ENCODE measurements at places on chromosomes 12 and 14. TPM values are rescaled to one million over a fixed set of nuclear protein-coding genes. Genes with fewer than 3 reads are reported as not detected.

DTX1 gene
- total RNA-seq = 9.0 TPM

SERPINA1 gene
- total RNA-seq = 11.1 TPM

PTPRB gene
- 13.1 TPM for total RNA-seq

DPPA3 gene
- total RNA-seq = not detected

- DNase-seq = no peak
Measured at GRCh38 chr12:132827763-132828703, 636 bp downstream of the GOLGA3 start.

DNA sequence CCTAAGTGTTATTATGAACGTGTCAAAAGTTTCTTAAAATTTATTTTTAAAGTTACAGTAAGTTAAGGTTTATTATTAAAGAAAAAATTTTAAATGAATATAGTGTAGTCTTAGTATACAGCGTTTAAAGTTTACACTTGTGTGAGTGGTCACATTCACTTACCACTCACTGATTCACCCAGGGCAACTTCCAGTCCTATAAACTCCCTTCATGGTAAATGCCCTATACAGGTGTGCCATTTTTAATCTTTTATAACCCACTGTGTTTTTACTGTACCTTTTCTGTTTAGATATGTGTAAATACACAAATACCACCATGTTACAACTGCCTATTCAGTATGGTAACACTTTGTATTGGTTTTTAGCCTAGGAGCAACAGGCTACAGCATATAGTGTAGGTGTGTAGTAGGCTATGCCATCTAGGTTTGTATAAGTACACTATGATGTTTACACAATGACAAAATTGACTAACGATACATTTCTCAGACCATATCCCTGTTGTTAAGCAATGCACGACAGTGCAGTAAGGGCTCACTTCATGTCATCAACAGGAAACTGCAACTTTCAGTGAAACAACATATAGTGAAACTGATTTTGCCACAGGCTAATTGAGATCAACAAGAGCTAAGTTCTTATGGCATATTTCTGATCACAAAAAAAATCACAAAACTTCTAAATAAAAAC is 112.0 kb upstream of the TMCC3 start:
- DNase-seq = no peak

DNA sequence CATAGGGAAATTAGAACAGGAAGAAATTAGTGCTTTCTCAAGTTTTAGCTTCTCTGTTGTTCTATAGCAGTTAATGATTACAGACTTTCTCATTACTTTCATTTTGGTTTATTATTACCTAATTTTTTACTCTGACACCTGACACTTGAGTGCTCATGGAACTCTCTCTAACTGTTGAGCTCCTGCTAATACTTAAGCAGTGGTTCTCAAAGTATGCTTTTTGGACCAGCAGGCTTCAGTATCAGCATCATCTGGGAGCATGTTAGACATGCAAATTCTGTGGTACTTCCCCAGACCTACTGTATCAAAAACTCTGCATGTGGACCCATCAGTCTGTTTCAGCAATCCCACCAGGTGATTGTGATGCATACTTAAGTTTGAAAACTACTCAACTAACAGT is 235.3 kb downstream of the CCDC91 start:
- DNase-seq = no peak

GRCh38 chr14:25945746-25946145 is 652.1 kb downstream of the NOVA1 start:
- DNase-seq = no peak

DNA sequence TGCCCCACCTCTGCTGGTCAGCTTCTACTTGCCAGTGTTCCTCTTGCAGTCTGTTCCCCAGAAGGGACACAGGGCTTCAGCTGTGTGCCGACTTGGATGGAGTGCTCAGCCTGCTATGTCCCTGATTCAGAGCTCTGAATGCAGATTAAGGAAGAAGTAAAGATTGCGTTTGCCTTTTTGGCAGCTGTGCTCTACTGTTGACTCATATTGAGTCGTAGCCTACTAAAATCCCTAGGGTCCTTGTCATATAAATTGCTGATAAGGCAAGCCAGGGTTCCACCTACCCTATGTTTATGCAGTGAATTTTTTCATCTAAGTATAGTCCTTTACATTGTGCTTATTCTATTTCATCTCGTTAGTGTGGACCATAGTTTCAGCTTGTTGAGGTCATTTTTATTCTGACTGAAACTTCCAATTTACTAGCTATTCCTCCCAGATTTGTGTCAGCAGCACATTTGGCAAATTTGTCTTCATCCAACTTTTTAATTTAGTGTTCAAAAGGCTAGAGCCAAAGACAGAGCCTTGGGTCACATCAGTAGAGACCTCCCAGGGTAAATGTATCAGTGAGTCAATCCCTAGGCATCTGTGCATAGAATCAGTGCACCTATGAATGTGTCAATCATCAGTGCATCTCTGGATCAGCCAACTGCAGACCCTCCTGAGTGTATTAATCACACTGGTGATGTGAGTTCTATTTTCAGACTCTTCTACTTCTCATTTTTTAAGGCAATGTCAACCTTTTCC is 31.9 kb downstream of the CACNA1C start:
- peak; percentile 82 for DNase-seq

DNA sequence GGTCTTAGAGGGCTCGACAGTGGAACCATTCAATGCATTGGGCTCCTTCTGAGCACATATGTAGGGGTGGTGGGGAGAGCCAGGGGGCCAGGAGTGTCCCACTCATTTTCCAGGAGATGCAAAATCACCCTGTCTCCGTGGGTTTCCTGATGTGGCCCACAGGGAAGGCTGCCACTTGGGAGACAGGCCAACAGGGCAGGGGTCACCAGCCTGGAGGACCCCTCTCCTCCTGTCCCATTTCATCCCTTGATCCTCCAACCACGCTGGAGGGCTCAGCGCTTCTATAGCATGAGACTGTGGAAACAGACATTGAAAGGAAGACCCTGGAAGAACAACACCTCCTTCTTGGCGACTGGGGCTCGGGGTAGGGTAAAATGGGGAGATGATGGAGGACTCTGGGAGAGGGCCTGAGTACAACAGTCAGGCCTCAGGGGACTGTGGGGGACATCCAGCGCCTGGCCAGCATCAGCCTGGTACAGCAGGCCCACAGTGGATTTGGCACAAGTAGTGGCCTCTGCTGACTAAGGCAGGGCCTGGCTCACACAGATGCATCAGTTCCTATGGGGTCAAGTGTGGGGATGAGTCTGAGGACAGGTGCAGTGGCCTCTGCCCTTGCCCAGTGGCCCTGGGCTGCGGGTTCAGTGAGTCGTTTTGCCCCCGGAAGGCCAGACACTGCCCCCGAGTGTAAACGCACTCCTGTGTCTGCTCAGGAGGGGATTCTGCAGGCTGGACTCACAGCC is 68.0 kb downstream of the PRIMA1 start:
- DNase-seq = no peak

Measured in skin of body (tissue), 3 donors.